ENCODE measurements at places on chromosomes 6 and 20.
A peak's percentile ranks its signal among the peaks of the same experiment; 100 is the strongest.

DNA sequence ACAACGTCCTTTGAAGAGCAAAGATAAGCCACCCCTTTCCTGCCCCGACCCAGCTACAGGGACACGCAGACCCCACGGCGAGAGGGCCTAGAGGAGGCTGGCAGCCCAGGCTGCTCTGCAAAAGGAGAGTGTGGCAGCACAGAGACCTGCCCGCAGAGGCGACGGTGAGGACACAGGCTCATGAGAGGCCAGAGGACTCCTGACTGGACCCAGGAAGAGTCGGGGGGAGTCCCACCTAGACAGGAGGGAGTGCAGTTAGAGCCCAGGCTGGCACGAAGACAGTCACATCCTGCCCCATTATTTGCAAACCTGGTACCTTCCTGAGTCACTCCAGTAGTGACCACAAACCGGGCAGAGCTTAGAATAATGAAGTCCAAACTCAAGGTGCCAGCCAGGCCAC, 227.7 kb upstream of the CDH4 start:
- DNase-seq = no peak

DNA sequence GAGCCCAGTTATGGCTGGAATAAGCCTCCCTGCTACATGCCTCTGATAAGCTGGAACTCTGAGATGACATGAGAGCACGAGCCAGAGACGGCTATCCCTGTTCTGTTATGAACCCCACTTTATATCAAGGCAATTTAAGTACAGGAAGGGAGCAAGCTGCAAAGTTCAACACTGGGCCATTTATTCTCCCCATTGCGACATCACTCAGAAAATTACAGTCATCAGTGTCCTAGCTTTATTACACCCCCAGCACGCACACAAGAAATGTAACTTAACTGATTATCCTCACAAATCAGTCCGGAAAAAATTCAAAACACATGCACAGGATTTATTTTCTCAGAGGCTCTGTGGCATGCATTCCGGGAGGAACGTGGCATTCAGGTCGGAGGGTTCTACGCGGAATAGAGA, 125.3 kb upstream of the SLC2A12 start:
- DNase-seq = peak; percentile 26

- no peak for DNase-seq
These were observed 3.5 kb upstream of the MOXD1 start for GRCh38 chr6:132404736-132405135.

- no peak for DNase-seq
These were observed 25.0 kb upstream of the STX16 start for GRCh38 chr20:58626051-58626450.

GRCh38 chr20:10802236-10802635, 128.4 kb upstream of the JAG1 start:
- no peak for DNase-seq

GRCh38 chr6:26092443-26092842, 5.2 kb downstream of the HFE start:
- DNase-seq = no peak

DNA sequence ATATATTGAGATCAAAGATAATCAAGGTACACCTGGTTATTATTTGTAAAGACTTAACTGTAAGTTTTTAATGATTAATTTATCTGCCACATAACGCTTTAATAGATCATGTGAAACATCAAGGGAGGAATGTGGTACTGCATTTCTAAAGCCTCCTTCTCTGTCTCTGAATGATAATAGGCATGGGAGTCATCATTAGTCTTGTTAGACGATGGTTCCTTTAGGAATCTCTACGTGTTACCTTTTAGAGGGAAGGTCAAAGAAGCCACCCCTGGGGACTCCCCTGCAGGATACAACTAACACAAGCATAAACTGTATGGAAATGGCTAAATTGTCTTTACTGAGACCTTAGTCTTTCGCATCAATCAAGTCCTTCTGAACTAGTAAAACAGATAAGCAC, 173.6 kb upstream of the MCHR2 start:
- DNase-seq = no peak

DNA sequence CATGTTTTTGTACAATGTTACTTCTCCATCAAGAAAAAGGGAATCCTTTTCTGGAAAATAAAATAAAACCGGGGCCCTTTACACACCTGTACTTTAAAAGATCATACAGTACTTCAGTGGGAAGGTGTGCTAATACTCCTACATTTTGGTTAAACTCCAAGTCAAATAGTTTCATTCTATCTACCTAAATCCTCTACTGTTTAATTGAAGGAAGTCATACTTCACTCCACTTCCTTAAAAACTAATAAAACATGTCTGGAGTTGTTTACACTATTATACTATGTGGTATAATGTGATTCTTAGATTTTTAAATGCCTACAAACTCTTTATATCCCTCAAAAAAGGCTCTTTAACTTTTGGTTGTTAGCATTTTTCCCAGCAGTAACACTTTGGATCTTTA, 18.6 kb upstream of the HBS1L start:
- DNase-seq = no peak

GRCh38 chr20:60509407-60509806, 551.2 kb downstream of the CDH26 start:
- DNase-seq = no peak

- no peak for DNase-seq
These were observed 4.2 kb downstream of the OCSTAMP start for GRCh38 chr20:46546298-46546697.

GRCh38 chr6:151276112-151276740, 36.5 kb downstream of the AKAP12 start:
- peak; percentile 58 for DNase-seq

GRCh38 chr20:24934101-24934661, 14.9 kb upstream of the CST7 start:
- no peak for DNase-seq

GRCh38 chr20:6665161-6665560, 102.3 kb upstream of the BMP2 start:
- no peak for DNase-seq

DNA sequence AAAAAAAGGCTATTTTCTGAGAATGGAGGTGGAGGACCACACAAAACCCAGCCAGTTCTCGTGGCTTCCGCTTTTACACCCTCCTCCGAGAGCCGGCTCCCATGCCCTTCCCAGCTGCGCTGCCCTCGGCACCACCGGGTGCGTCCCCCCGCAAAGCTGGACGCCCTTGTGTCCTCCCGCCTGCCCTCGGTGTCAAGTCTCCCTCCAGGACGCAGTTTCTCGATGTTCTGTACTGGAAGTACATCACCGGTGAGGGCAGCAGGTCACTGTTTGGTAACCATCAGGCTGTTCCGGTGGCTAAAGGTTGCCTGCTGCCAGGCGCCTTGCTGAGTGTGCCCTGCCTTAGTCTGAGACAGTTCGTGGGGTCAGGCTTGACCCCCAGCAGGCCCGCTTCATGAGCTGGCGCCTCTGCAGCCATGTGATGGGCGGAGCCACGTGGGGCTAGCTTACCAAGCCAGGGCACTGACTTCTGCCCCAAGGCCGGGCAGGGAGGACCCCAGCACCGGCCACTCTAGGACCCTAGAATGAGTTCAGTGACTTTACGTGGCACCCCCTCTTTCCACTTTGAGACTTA, 34.6 kb downstream of the RREB1 start:
- no peak for DNase-seq

GRCh38 chr6:38138374-38138773, 318.8 kb downstream of the ZFAND3 start:
- DNase-seq = no peak

DNA sequence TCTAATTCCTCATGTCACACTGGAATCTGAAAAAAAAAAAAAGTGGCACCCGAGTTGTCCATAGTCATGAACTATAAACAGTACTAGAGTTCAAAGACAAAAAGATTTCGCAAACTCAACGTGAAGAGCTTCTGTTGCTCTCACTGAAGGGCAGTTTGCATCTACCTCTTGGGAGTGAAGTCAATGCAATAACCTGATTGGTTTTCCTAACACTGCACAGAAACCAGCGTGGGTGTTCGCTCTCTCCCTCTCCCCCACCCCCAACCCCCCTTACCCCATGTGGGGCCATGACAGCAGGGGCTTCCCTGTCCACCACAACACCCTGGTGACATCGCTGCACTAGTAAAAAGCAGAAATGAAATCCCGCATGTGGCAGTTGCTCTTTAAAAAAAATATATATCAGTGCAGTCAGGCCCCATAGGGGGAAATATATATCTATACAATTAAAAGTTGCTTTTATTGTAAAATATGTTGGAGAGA, 66.9 kb downstream of the GMPR start:
- DNase-seq = no peak

- no peak for DNase-seq
These were observed 18.0 kb downstream of the KHDC1L start for GRCh38 chr6:73207221-73207837.

GRCh38 chr6:47241742-47242482, 67.8 kb downstream of the TNFRSF21 start:
- peak; percentile 87 for DNase-seq

Measured in cerebellar cortex (tissue), 1 donor.